ENCODE measurements at places on chromosomes 5 and 9. TPM values are rescaled to one million over a fixed set of nuclear protein-coding genes. Genes with fewer than 3 reads are reported as not detected.

The WWC1 gene
- 44.2 TPM for total RNA-seq

The RNF180 gene
- 5.1 TPM for total RNA-seq

The TNFSF8 gene
- not detected for total RNA-seq

The CORO2A gene
- total RNA-seq: 2.8 TPM

The GPR150 gene
- not detected for total RNA-seq

The DIPK1B gene
- 26.3 TPM for total RNA-seq

The RETREG1 gene
- total RNA-seq: 8.5 TPM

The ZFYVE16 gene
- total RNA-seq: 7.3 TPM

The LRRC19 gene
- not detected for total RNA-seq

The EQTN gene
- total RNA-seq: not detected

The ADRB2 gene
- total RNA-seq: 42.1 TPM

The CDKN2A gene
- 293 TPM for total RNA-seq

The ENTREP1 gene
- total RNA-seq: 0.36 TPM

The TEK gene
- total RNA-seq: not detected

The STKLD1 gene
- 4.1 TPM for total RNA-seq

The CHSY3 gene
- total RNA-seq: 1.7 TPM

The CDHR2 gene
- not detected for total RNA-seq

The ST8SIA4 gene
- 0.63 TPM for total RNA-seq

The PCDHA3 gene
- not detected for total RNA-seq

All from PC-3 (cell line).